Panc1 (cell line): ENCODE measurements at places on chromosomes 16 and 17.

GRCh38 chr17:1475321-1475854 is 17.1 kb downstream of the MYO1C start:
- no peak for DNase-seq

- DNase-seq: no peak
Measured at GRCh38 chr17:40707745-40708144, 4.2 kb upstream of the KRT24 start.

- DNase-seq: no peak
Measured at GRCh38 chr17:56581635-56582627, 11.6 kb upstream of the NOG start.

- DNase-seq: no peak
Measured at GRCh38 chr17:47847341-47848197, 3.4 kb downstream of the SP6 start.

GRCh38 chr17:78179372-78179771 is 7.5 kb downstream of the TK1 start:
- no peak for DNase-seq

- DNase-seq: no peak
Measured at GRCh38 chr17:2192367-2193057, 111.1 kb downstream of the SMG6 start.

- DNase-seq: no peak
Measured at GRCh38 chr17:48438516-48439061, 8.6 kb upstream of the SKAP1 start.

- DNase-seq: no peak
Measured at GRCh38 chr17:69357701-69358100, 30.8 kb upstream of the ABCA5 start.

DNA sequence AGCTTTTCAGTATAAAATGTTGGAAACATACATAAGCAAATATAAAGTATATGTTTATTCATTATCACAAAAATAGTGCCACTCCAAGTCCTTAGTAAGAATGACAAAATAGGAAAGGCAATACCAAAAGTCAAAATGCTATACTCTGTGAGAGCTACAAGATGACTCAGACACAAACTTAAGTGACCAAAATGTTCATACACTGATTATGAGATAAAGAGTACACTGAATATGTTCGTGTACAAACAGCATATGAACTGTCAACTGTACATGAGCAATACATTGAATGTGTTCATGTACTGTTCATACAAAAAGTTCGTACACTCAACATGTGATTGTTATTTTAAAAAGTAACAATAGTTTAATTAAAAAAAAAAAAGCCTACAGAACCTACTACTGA is 103.3 kb downstream of the CA4 start:
- no peak for DNase-seq

DNA sequence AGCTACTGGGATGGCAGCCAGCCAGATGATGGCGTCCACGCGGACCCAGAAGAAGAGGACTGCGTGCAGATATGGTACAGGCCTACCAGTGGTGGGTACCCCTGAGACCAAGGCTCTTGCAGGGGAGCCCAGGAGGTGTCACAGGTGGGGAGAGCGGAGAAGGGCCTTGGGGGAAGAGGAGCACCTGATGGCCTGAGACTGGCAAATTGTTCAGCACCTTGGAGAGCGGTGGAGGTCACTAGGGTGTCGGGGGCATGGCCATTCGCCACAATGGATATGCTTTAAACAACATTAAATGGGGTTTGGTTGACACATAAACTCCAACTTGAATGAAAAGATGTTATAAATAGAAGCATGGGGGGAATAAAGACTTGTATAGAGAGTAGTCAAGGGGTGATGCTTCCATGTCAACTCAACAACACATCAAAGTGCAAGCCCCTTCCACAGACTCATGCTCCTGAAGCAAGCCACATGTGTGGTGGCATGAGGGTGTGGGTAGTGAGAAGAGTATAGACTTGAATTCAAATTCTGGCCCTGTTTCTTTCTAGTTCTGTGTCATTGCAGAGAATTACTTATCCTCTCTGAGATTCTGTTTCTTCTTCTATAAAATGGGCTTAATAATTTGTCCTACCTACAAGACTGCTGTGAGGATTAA is 22.2 kb downstream of the CLEC19A start:
- no peak for DNase-seq

- no peak for DNase-seq
Measured at GRCh38 chr16:30377050-30377811, 2.6 kb downstream of the MYL11 start.

GRCh38 chr16:15037003-15037402 is 18.9 kb downstream of the NTAN1 start:
- no peak for DNase-seq

- no peak for DNase-seq
Measured at GRCh38 chr16:88920618-88921590, 54.4 kb upstream of the PABPN1L start.

DNA sequence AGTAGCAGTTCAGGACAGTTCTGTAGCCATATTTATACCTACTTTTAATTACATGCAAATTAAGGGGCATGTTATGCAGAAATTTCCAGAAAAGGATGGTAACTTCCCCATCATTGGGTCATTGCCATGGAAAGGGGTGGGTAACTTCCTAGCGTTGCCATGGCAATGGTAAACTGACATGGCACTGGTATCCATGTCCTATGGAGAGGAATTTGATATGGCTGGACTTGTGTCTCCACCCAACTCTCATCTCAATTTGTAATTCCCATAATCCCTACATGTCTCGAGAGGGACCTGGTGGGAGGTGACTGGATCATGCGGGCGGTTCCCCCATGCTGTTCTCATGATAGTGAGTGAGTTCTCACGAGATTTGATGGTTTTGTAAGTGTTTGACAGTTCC is 35.6 kb upstream of the CACNG4 start:
- DNase-seq: no peak
